ENCODE measurements at places on chromosomes 3 and 15.
A peak's percentile ranks its signal among the peaks of the same experiment; 100 is the strongest.

DNA sequence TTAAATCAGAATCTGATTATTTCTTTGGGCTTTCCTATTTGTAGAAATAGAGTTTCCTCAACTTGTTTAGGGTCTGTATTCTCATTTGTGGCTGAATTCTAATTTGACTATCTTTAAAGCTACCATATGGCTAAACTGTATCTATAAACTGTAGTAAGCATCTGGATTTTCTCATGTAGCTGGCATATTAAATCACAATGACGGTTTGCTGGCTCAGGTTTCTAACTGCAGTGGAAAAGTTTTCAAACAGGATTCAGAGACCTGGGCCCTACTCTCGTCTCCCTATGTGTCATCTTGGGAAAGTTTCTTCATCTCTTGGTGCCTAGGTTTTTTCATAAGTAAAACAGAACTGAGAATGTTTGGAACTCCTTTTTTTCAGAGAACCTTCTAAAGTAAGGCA is 68.3 kb downstream of the GALK2 start:
- no peak for DNase-seq

DNA sequence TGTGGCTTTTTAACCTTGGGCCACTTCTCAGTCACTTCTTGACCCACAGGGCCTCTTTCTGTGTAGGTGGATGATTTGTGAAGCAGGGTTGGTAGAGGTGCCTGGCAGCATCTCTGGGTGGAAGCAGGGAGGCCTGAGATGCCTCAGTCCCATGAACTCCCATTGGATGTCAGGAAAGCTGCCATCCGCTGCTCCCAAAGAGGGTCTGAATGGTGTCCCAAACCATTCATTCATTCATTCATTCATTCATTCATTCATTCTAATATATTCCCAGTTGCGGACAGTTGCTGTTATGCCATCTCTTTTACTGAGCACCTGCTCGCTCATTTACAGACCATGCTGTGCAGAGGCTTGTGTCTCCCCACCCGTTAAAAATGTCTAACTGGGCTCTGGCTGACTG is 98.7 kb downstream of the CHDH start:
- no peak for DNase-seq

DNA sequence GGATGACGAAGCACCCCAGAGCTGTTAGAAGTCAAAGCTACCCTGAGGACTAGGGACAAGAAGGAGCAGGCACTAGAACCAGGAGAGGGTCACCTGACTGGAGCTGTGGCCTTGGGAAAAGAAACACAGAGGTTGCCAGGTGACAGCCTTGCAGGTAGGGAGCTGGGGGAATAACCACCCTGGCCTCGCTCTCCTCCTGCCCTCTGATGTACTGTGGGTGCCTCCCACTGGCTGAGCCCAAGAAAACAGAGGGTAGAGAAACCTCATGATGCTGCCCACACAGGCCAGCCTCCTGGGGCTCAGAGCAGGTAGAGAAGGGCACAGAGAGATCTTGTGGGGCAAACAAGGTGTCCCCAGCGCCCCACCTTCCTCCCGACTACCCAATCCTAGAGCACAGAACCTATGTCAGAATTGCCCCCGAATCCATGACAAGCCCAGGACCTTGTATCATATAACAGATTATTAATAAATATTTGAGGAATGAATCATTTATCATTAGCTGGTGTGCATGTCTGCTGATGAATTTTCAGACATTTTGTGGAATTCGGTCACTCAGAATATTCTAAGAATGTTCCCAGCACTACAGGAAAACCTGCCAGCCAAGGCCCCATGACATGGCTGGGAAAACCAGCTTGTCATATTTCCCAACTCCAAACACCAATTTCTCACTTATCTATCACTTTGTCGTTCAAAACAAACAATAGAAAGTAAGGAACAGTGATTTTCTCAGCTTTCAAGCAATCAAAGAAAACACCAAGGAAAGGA is 59.8 kb upstream of the MEX3B start:
- DNase-seq: peak; percentile 63

DNA sequence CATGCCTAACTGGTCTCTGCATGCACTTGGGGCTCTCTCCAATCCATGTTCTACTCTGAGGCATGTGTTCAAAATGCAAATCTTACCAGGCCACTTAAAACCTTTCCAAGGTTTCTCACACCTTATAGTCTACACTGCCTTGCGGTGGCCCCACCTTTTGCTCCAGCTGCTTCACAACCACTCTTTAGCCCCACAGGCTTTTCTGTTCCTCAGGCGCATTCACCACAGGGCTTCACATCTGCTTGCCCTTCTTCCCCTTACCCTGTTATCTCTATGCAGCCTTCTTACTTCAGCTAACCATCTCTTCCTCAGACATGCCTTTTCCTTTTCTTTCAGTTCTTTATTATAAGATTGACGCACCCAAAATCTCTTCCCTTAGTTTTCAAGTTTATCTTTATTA is 37.8 kb downstream of the MINDY4B start:
- no peak for DNase-seq

- no peak for DNase-seq
Observed at GRCh38 chr15:71254491-71254890, 139.2 kb downstream of the THSD4 start.

DNA sequence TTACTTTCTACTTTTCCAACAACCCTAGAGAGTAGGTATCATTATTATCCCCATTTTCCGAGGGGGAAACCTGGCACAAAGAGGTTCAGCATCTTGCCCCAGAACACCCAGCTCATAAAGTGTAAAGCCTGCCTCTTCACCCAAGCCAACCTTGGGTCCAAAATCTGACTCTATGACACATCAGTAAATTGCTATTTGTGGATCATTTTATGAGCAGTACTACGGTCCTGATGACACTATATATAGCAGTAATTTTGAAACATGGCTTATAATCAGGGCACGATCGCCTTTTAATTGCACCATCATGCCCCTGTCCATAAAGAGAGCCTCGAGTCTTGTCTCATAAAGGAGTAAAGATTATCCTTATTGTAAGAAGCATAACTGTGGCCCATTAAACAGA is 9.7 kb downstream of the MAGI1 start:
- DNase-seq: no peak

DNA sequence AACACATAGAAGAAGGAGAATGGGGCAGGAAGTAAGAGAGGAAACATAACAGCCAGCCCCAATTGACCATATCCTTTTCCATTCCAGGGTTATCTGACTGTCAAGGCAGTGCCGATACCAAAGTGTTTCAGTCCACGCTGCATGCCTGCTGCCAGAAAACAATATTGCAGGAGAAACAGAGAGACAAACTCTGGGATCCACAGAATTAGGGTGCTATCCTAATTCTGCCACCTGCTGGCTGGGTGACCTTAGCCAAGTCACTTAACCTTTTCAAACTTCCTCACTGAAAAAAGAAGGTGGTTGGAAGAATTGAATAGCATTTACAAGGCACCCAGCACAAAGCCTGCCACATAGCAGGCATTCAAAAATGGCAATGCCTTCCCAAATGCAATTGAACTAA is 32.0 kb downstream of the GLB1 start:
- no peak for DNase-seq

DNA sequence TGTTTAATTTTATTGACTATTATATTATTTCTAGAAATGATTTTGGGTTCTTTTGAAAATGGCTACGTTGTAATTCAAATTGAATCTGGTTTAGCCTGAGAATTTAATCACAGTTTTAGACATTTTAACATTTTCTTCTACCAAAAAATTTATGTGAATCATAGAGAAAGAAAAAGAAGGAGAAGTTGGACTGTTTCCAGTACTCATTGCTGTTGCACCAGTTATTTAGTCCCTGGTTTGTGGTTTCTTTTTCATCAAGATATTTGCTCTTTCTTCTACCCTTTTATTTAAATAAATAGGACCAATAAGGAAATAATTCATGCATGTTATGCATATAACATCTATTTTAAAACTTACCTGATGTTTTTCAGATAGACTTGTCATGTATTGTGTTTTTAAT is 1337.1 kb downstream of the ROBO1 start:
- no peak for DNase-seq

DNA sequence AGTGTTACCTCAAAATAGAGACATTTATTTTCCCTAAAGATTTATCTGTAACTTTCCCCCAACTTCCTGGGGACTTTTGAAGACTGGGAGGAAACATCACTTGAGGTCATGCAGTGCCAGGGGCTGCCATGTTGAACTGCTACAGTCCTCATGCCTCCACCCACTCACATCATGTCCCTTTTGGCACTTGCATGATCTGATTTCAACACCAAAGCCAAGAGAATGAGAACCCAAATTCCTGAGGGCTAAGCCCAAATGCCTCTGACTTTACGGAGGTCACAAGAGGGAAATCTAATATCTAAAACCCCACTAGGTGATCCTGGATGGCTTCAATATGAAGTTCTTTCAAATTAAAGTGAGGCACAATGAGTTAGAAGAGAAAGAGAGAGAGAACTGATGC is 213.1 kb downstream of the NTRK3 start:
- DNase-seq: no peak

DNA sequence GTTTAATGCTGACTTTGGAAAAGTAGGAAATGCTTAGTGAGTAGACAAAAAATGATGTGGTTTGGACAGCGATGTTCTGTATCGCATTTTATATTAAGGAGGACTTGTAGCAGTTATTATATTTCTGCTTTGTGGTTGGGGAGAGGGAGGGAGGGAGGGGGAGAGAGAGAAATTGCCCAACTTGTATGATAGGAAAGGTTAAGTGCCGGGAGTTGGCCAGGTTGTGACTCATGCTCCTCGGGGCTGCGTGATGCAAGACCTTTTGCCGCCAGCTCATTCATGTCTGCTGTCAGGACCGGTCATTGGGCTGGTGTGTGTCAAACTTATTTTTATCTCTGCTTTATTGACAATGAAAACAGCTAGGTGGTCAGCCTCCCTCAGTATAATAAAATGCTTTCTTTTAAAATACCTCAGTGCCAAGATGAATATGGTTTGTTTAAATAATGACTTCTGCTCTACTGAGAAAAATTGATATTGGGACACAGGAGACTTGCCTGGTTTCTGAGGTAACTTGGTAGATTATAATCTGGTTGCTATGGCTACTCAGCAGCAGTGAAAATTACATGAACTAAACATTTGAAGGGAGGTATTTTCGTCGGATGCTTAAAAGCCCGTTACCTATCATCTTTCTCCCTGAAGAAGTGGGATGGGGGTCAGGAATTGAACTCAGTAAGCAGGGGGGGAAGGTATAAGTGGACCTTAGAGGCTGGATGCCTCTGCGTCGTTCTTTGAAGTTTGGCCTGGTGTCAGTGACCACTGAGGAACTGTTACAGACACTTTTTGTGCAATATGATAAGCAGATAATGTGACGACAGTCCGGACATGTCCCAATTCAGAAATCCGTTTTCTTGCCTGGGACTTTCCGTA is 90.7 kb downstream of the FNDC3B start:
- no peak for DNase-seq

GRCh38 chr3:186511245-186511644 is 32.9 kb downstream of the CRYGS start:
- no peak for DNase-seq

GRCh38 chr3:71492566-71492965 is 91.0 kb downstream of the FOXP1 start:
- DNase-seq: no peak

- DNase-seq: peak; percentile 98
Observed at GRCh38 chr3:141462176-141462859, 24.5 kb upstream of the RASA2 start.

DNA sequence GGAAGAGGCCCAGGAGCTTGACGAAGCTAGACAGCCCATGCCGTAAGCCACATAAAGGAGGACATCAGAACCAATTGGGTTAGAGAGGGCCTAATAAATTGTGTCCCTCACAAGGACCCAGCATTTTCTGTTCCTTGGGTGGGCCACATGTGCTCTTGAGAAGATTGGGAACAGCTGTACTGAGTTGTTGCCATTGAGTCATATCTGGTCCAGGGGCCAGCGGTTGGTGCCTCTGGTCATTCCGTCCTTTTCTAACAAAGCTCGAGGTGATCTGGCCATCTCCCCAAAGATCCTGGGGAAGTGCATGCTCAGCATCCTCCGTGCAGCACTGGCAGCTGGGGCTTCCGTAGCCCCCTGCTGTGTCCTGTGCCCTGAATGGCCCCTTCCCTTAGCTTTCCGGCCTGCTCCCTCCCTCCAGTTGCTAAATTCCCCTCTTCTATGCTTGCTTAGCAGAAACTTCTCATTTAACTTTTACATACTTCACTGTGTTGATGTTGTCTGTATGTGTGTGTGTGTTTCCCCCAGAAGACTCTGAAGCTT is 73.0 kb downstream of the EEFSEC start:
- no peak for DNase-seq

GRCh38 chr15:41792000-41792637 is 17.8 kb downstream of the MAPKBP1 start:
- no peak for DNase-seq

GRCh38 chr3:193872265-193872753 is 263.6 kb upstream of the HES1 start:
- peak; percentile 38 for DNase-seq

GRCh38 chr3:141379250-141379966 is 11.1 kb downstream of the ZBTB38 start:
- no peak for DNase-seq

GRCh38 chr15:31585240-31585639 is 258.6 kb downstream of the KLF13 start:
- no peak for DNase-seq

GRCh38 chr3:100113723-100114412 is 433 bp downstream of the FILIP1L start:
- DNase-seq: no peak

DNA sequence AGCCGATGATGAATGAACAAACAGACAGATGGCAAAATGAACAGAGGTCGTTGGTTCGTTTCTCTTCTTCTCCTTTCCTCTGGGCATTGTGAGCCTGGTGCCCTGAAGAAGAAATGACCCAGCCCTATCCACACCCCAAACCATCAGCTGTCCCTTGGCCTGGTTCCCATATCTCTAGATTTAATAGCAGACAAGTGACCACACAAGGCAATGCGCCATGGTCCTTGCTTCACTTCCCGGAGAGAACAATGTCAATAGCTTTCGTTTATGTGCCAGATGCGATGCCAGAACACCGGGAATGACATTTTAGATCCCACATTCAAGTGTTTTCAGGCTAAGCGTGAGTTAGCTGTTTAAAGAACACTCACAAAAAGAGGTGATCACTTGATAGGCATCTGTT is 17.7 kb downstream of the POC1A start:
- DNase-seq: no peak

GRCh38 chr3:184180165-184180564 is 5.5 kb downstream of the AP2M1 start:
- no peak for DNase-seq

DNA sequence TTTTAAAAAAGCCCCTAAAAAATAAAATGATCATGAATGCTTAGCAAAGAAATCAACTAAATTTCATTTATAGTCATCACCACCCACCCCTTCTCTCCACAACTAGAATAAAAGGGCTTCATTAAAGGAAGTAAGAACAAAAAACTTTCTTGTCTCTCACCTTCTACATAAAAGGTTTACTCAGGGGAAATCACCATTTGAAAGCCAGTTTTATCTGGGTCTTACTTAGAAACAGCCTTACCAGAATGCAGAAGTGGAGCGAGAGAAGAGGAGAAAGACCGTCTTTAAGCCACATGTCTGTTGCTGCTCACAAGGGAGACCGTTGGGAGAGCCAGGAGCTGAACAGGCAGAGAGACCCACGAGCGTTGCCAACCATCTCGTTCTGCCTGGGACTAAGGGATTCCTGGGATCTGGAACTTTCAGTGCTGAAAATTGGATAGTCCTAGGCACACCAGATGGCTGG is 350.1 kb upstream of the PROK2 start:
- DNase-seq: no peak

- peak; percentile 50 for DNase-seq
Observed at GRCh38 chr15:58771621-58772250, 634 bp downstream of the MINDY2 start.

Data from NCI-H146 (cell line).